ENCODE measurements at places on chromosomes 16 and 17. TPM values are rescaled to one million over a fixed set of nuclear protein-coding genes. Genes with fewer than 3 reads are reported as not detected.

ST6GALNAC2 gene
- polyA plus RNA-seq: 7.6 TPM

DOC2B gene
- polyA plus RNA-seq: 13.2 TPM

DNA sequence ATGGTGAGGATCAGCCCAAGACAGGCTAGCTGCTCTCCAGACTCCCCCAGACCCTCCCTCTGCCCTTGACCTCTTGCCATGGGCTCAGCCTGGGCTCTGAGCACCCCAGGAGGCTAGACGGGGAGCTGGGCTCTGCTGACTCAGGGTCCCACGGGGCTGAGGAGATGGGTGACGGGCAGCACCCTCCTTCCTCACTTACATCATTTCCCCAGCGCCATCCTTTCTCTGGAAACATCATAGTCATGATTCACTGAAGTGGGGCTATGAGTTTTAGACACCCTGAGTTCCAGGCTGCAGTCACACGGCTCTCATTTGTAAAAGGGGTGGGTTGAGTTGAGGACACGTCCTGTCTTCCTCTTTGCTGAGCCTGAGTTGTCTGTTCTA, 3.0 kb upstream of the ITGAX start:
- DNase-seq: no peak

GRCh38 chr16:84789431-84789830, 30.4 kb upstream of the CRISPLD2 start:
- DNase-seq: no peak

DNA sequence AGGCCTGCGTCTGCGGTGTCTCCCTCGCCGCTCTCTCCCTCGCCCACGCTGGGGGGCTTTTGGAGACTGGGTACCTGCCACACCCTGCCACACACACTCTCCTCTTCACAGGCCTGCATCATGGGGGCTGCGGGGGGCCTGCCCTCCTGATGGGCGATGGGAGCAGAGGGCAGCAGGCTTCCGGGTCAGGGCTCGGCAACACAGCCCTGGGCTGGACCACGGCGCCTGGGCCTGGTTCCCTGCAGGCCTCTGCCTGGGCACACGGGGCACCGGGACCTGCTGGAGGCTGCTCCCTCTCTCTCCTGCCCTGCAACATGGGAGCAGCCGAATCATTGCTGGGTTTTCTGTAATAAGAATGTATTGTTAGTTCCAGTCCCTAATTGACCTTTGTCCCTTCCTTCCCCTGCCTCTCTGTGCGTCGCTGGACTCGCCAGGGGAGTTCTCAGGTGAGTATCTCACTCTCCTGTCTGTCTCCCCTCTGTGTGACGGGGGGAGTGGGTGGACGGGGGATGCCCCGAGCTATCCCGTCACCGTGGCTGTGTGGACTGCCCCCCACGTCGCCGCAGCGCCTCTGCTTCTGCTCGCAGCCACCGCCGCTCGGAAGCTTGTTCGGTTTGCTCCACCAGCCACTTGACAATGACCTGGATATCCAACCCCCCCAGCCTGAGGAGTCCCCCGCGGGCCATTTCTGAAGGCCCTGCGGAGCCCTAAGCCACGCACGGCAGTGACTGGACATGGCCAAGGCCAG, 13.5 kb downstream of the NME3 start:
- no peak for DNase-seq

DNA sequence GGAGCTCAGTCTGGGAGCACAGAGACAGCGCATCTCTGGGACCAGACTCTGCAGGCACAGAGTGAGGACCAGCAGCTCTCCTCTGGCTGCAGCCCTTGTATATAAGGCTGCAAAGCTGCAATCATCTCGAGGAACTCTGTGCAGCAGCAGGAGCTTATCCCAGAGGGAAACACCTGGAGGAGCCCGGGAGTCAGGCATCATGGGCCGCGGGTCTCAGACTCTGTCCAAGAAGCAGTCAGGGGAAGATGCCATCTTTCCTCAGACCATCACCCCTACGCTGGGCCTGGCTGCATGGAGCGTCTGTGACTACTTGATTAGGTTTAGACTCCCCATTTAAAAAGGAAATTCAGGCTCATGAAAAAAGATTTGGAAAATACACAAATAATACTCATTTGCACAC, 122.0 kb downstream of the IRF8 start:
- DNase-seq: no peak

P2RX5 gene
- polyA plus RNA-seq: 1.0 TPM

- peak; percentile 99 for DNase-seq
Measured at GRCh38 chr16:13919683-13920509, at the start of gene ERCC4. Gene ERCC4, plus strand, starts transcription at chr16:13920154. Its CDS starts 12 bp downstream, at chr16:13920166.

RPH3AL gene
- polyA plus RNA-seq: 7.1 TPM

- no peak for DNase-seq
Measured at GRCh38 chr17:80318166-80318565, 57.5 kb downstream of the RNF213 start.

PRKCB gene
- 8.9 TPM for polyA plus RNA-seq

- DNase-seq: peak; percentile 58
Measured at GRCh38 chr16:88264641-88265285, 118.0 kb upstream of the ZNF469 start.

- no peak for DNase-seq
Measured at GRCh38 chr16:48408688-48409087, 23.5 kb upstream of the SIAH1 start.

DNA sequence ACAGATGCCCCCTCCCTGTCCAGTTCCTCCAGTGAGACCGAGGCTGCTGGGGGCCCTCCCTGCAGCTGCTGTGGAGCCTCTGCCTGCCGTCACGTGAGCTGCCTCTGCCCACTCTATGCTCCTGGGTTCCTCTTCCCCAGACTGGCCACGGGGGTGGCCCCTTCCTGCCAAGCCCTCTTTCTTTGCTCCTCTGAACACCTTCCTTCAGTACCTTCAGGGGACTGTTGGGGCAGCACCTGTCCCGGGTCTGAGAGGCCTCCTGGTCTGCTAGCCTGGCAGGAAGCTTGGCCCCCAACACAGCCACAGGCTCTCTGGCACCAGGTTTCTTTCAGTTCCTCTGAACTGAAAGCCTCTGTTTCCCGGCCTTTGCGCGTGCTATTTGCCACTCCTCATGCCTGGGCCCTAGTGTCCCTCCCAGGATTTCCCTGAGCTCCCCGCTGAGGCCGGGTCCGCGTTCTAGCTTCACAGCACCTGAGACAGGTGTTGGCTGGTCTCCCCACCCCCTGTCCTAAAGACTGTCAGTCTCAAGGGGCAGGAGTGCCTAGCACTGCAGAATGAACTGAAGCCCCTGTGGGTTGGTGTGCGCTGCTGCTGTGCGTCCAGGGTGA, 6.6 kb upstream of the ATP6V0C start:
- no peak for DNase-seq

DNA sequence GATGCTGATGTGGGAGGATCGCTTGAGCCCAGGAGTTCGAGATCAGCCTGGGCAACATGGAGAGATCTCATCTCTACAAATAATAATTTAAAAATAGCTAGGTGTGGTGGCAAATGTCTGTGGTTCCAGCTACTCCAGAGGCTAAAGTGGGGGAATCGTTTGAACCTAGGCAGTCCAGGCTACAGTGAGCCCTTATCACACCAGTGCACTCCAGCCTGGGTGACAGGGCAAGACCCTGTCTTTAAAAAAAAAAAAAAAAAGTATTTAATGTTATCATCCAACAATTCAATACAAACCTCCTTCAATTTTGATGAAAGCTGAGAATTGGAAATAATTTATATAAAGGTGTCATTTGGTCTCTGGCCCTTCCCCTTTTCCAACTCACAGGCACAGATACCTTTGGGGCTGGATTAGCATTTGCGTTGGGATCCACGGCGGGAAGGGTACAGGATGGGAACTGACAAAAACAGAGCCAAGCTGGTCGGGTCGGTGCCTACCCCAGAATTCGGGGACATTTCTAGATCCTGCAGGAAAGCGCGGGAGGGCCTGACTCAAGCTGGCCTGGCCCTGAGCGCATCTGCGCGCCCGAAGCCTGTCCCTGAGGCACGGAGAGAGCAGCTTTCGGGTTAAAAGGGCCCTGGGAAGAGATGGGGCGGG, 860 bp upstream of the DCAF7 start:
- no peak for DNase-seq

DNA sequence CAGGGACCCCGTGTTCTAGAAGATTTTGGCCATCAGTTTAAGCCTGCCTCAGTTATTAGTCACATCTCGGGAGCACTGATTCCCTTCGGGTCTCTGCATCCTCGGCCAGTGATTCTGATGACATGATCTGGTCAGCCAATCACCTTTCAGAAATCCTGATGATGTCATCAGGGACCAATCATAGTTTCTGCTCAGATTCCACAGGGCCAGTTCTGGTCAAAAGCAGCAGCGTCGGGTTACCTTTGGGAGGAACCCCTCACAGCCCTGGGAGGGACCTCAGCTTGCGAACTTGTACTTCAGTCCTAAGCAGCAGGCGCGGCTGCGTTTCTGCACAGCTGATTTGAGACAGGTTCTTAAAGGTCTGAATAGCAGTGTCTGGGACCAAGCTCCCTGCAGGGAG, 13.9 kb downstream of the KDM8 start:
- DNase-seq: no peak

RAMP2 gene
- 51.9 TPM for polyA plus RNA-seq

DNA sequence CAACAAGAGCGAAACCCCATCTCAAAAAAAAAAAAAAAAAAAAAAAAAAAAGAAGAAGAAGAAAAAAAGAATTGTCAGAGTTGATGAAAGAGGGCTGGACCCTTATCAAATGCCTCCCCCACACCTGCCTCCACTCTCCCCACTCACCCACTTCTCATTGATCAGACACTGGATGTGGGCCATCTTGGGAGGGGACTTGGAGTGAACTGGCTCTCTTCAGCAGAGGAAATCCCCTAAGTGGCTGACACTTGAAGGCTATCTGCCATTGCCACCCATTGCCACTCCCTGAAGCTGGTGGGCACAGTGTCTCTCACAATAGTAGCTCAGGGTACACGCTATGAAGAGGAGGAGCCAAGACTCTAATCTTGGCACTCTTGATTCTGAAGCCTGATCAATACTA, 1.6 kb downstream of the ITGA2B start:
- no peak for DNase-seq

ZDHHC1 gene
- polyA plus RNA-seq: 10.9 TPM

DNA sequence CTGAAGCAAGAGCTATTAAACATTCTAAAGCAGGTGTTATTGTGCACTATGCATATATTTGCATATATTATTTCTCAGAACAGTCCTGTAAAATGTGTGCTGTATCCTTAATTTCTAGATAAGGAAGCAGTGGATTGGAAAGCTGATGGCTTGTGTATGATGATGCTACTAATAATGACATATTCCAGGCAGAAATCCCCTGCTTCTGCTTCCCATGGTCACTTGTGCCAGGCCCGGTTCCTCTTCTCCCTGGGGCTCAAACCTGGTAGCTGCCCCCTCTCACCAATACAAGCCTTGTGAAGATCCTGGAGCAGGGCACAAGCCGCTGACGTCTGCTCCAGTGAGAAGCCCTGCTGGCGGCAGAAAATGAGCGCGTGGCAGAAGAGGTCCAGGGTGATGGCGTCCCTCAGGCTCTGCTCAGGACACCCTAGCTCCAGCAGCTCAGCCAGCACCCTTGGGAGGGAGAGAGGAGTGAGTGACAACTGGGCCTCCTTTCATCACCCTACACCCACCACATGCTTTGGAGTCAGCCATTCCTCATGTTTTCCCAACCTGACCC, 1.8 kb downstream of the CFAP119 start:
- no peak for DNase-seq

MYH1 gene
- polyA plus RNA-seq: not detected

DNA sequence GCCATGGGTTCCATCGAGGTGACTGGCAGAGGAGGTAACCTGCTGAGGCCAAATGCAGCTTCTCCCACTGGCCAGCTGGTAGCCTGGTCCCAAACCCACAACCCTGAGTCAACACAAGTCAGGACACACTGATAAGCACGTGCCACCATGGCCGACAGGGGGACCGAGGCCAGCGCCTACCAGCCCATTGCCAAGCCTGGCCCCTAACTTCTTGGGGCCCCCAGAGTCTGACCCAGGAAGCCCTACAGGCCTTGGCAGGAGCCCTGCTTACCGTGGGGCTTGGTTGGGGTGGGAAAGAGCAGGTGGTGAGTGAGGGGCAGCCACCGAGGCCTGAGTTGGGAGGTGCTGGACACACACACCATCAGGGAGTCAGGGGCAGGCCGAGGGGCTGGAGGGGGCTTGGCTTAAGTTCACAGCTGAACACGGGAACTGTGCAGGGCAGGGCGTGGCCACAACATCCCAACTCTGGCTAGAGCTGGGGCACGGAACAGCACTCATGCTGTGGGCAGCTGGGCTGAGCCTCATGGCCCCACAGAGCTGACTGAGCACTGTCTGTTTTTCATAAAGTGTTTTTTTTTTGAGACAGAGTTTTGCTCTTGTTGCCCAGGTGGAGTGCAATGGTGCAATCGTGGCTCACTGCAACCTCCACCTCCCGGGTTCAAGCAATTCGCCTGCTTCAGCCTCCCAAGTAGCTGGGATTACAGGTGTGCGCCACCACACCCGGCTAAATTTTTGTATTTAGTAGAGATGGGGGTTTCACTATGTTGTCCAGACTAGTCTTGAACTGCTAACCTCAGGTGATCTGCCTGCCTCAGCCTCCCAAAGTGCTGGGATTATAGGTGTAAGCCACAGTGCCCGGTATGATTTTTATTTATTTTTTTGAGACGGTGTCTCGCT, 5.5 kb downstream of the MRPL28 start:
- DNase-seq: no peak

DNA sequence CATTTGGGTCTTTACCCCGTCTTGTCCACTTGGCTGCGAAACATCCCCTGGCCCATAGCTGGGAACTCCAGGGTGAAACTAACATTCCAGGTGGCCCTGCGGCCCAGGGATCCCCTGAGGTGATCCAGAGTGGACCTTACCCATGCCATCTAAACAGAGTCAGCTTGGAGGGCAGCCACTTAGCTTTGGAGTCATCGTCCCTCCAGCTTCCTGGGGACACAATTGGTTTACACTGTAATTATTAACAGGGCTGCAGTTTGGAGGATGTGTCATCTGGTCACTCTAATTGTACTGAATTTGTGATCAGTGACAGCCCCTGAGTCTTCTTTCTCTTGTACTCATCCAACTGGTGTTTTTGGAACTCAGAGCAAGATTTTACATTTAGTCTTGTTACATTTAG, 149.9 kb downstream of the ENGASE start:
- no peak for DNase-seq

DNA sequence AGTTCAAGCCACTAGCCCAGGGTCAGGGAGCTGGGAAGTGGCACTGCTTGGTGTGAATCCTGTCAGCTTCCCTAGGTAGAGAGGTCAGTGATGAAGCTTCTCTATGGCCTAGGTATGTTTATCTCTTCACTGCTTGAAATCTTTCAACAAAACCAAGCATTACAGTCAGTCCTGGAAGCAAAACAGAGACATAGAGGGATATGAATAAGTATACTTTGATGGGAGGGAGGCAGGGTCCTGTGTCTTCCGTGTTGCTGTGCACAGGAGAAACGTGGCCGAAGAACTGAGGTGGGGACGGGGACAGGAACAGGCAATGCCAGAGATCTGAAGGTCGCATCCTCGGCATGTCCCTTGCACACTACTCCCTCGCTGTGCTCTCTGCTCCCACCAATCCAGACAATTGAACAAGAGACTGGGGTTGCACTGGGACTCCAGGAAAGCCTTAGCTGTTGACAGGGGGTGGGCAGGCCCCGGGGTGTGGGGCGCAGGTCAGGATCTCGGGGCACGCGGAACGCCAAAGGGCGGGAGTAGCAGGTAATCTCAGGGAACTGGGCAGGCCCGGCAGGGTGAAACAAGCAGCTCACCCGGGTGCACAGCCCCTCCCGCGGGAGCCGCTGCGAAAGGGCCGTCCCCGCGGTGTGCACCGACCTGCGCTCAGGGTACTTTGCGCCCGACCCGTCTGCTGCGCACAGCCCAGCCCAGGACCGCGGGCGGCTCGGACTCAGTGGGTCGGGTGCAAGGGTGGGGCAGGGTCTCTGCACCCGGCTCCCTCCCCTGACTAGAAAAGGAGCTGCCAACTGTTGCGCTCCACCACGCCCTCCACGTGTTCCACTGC, at the start of gene MT1H:
TSS of gene MT1H (plus strand) at position 810 of the 835 bp plus-strand sequence. CDS start 71 bp downstream, outside the sequence.
- DNase-seq: no peak

GRCh38 chr16:67796099-67796718, 10.2 kb downstream of the RANBP10 start:
- no peak for DNase-seq

CA7 gene
- polyA plus RNA-seq: not detected

Data from urinary bladder (tissue), 4 donors.